GM23338 (cell line): ENCODE measurements at places on chromosomes 6 and 20.

GRCh38 chr6:33585403-33586107 is 5.5 kb upstream of the BAK1 start:
- DNase-seq: peak; percentile 87

- no peak for DNase-seq
These were observed 925.5 kb upstream of the SLC35B3 start for GRCh38 chr6:9360881-9361280.

DNA sequence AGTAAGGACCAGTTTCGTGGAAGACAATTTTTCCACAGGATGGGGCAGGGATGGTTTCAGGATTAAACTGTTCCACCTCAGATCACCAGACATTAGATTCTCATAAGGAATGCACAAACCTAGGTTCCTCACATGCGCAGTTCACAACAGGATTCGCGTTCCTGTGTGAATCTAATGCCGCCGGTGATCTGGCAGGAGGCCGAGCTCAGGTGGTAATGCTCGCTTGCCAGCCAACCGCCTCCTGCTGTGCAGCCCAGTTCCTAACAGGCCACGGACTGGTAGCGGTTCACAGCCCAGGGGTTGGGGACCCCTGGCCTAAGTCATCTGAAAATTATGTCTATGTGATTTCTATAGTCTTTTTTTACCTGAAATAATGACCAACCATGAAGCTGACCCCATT is 217.5 kb downstream of the TMEM200A start:
- DNase-seq: peak; percentile 17

GRCh38 chr6:108166664-108167448 is 1.0 kb downstream of the NR2E1 start:
- DNase-seq: peak; percentile 47

- no peak for DNase-seq
These were observed 642.2 kb downstream of the EYS start for GRCh38 chr6:65064844-65065243.

DNA sequence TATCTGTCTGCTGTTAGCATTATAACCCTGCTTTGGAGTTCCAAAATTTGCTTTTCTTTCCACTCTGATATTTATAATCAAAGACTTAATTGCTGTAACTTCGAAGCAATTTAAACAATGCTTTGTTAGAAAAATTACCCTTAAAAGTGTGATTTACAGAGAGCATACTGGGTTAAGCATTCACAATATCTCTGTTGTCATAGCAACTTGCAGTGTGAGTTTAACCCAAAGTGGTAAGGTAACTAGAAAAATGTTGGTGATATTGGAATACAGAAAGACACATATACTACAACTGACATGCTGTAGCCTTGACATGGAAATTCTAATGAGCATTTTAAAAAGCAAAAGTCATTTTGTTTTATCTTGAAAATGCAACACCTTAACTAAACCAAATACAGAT is 70.4 kb upstream of the SMLR1 start:
- DNase-seq: no peak

- DNase-seq: peak; percentile 89
These were observed at the start of gene PREX1 for GRCh38 chr20:48827855-48828733. Gene PREX1, minus strand, starts transcription at chr20:48827999. Its CDS starts 139 bp downstream, at chr20:48827860.

- no peak for DNase-seq
These were observed 131.3 kb downstream of the PLCB4 start for GRCh38 chr20:9200196-9200595.

- no peak for DNase-seq
These were observed 16.1 kb upstream of the TLDC2 start for GRCh38 chr20:36859700-36860330.

GRCh38 chr20:1357921-1358671 is 29.2 kb upstream of the SDCBP2 start:
- no peak for DNase-seq
